ENCODE measurements at places on chromosomes 7 and 10.
A peak's percentile ranks its signal among the peaks of the same experiment; 100 is the strongest.

DNA sequence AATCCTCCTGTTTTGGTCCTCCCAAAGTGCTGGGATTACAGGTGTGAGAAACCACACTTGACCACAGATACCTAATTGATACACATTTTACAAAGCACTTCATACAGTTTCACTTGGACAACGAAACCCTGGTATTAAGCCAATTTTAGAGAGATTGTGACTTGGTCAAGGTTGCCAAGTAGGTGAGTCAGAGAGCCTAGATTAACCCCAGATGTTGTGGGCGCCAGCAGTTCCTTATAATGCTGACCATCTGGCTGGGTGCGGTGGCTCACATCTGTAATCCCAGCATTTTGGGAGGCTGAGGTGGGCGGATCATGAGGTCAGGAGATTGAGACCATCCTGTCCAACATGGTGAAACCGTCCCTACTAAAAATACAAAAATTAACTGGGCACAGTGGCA is 4.9 kb upstream of the PHKG1 start:
- peak; percentile 79 for DNase-seq

- DNase-seq = no peak
Measured at GRCh38 chr10:35020481-35020880, 69.7 kb downstream of the CUL2 start.

- no peak for DNase-seq
Measured at GRCh38 chr7:9691286-9691685, 1257.9 kb downstream of the NXPH1 start.

DNA sequence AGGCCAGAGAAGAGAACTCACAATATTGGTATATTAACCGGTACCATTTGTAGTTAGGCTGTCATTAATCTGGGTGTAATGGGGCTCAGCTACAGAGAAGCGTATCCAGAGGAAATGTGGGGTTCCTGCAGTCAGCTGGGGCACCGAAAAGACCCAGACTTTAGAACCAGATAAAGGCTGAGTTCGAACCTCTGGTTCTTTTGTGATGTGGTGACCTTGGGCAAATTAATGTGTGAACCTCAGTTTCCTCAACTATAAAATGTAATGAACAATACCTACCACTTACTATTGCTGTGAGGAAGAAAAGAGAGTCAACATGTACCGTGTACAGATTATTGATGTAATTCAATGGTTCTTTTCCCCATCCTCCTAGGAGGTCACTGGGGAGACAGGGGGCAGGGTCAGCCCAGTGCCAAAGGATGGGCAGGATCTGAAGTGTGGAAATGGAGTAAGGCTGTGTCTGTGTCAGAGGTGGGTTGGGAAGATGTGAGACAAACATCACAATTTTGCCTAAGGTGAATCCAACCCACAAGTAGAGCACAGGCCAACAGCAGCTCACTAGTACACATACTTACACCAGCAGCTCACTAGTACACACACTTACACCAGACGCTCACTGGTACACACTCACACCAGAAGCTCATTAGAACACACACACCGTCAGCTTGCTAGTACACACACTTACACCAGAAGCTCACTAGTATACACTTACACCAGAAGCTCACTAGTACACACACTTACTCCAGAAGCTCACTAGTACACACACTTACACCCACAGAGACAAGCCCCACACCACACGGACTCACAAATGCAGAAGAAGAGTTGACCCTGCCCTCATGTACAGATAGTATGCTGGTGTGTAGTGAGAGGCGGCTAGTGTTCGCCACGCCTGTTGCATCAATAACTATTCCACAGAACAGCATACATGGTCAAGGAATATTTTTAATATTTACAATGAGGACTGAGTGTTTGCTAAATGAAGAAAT is 28.0 kb downstream of the PRSS2 start:
- no peak for DNase-seq

GRCh38 chr7:73363225-73364005 is 35.5 kb downstream of the FKBP6 start:
- no peak for DNase-seq

DNA sequence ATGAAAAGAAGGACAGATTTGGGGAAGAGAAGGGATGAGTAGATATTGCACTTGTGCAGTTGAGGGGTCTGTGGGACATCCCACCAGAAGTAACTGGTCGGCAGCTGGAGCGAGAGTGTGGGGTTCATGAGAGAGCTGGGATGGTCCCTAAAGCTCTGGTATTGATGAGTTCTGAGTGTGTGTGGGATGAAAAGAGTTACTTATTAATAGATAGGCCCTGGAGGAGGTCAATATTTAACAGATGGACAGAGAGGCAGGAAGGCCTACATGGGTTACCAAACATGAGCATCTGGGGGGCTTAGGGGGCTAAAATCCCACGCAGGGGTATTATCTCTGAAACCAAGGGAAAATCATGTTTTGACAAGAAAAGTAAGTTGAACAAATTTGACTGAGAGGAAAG is 95.7 kb upstream of the SFMBT2 start:
- no peak for DNase-seq

- DNase-seq = peak; percentile 21
Measured at GRCh38 chr10:95289003-95289920, 1.5 kb downstream of the PDLIM1 start.

GRCh38 chr7:1664711-1665548 is 5.1 kb upstream of the ELFN1 start:
- peak; percentile 24 for DNase-seq

GRCh38 chr7:85185424-85186082 is 1.3 kb downstream of the SEMA3D start:
- no peak for DNase-seq

GRCh38 chr7:156639426-156640256 is 933 bp upstream of the RNF32 start:
- DNase-seq = peak; percentile 5

DNA sequence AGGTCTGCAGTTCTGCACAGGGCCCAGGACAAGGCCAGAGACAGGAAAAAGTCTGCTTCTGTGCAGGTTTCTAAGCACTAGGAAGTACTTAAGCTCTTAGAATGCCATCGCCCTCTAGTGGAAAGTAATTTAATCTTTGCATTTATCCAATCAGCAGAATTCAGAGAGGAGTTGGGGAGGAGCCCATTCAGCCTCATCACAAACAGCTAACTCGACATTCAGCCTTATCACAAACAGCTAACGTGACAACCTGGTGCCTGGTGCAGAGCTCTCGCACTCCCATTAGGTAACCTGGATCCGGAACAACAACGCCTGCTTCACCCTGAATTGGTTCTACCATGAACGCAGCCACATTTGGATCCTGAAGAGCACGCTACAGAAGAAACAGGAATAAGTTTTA is 15.2 kb downstream of the OAT start:
- DNase-seq = peak; percentile 82

DNA sequence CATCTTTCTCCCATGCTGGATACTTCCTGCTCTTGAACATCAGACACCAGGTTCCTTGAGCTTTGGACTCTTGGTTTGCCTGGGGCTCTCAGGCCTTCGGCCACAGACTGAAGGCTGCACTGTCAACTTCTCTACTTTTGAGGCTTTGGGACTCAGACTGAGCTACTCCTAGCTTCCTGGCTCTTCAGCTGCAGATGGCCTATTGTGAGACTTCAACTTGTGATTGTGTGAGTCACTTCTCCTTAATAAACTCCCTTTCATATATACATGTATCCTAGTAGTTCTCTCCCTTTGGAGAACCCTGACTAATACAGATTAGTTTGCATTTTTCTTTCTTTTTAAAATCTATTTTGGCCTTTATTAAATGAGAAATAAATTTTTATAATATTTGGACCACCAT is 276.2 kb upstream of the SEMA3C start:
- DNase-seq = no peak

GRCh38 chr10:126262233-126262838 is 125.9 kb downstream of the ADAM12 start:
- no peak for DNase-seq

DNA sequence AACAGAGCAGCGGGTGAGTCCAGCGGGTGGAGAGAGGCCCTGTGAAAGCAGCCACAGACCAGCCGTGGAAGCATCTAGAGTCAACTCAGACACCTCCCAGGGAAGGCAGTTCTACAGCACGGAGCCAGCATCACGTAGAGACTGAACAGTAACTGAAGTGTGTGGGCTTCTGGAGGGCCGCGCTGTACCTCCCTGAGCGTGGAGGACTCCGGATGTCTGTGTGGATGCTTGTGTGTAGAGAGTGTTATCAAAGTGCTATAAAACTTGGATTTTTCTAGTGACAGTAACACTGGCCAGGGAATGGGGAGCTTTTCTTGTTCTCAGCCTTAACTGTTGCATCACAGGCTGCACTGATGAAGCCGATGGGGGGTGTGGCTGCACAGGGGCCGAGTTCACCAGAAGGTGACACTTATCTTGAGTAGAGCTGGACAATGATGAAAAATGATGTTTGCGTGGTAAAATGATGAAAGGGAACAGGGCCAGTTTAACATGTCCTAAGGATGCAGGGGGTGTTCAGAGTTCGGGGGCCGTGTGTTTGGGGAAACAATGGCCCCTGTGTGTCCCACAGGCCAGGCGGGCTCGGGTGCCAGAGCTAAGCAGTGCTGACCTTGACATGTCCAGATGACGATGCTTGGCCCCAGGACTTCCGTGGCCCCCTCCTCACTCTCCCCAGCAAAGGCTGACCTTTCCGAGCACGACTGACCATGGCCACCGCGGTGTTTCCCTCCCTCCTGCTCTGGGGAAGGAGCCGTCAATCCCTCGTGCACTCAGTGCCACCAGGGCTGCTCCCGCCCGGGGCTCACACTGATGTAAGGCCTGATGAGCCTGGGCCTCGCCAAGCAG is 21.9 kb downstream of the MNX1 start:
- DNase-seq = no peak

GRCh38 chr7:101628522-101628921 is 574 bp downstream of the MYL10 start:
- no peak for DNase-seq

DNA sequence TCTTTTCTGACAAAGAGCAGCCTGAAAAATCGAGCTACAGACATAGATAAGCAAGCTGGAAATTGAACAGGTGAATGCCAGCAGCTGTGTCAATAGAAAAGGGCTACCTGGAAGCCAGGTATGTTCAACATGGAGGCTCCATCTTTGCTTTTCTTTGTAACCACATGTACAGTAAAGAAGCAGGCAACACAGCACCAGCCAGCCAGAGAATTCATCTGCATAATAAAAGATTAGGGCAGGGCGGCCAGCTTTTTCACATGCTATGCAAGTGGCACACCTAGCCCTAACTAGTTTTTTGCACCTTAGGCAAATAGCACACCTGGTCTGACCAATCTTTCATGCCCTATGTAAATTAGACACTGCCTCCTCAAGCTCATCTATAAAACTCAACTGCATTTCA is 25.7 kb downstream of the COG5 start:
- DNase-seq = no peak

DNA sequence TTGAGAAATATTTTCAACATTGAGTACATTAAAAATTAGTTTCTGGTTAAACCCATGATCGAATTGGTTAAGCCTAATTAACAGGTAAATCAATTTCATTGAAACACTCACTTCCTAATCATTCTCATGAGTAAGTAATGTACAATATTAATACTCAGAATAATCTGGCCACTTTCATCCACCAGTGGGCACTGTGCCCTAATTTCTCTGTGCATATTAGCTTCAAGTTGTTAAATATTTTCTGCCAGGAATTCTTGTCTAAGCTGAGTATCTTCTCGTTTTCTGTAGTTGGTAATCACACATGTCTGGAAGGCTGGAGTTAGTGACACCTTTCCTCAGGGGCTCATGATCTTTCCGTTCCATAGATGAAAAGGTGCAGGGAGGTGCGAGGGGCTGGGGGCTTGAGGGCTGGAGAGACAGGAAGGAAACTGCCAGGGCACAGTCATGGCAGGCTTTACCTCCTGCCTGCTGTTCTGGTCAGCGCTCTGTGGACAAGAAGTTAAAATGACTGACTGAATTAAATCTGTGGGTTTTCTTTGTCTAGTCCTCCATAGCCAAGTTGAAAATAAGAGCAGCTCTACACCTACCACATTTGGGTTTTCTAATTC is 71.9 kb downstream of the WIPF3 start:
- DNase-seq = peak; percentile 22
